ENCODE measurements at places on chromosomes 3 and 15.

DNA sequence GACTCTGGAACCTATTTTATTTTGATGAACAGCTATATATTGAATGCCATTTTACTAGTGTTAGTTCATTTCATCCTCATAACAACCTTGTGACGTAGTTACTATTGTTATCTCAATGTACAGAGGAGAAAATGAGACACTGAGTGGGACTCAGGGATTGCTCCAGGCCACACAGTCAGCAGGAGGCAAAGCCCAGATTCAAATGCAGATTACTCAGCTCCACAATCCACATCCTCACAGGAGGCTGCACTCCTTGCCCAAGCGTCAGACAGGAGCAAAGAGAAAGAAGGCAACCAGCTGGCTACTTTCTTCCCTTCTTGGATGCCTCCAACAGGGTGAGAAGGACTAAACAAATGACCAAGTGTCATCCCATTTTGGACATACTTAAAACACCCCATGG lies 92.0 kb upstream of the CCDC54 start:
- no peak for DNase-seq

DNA sequence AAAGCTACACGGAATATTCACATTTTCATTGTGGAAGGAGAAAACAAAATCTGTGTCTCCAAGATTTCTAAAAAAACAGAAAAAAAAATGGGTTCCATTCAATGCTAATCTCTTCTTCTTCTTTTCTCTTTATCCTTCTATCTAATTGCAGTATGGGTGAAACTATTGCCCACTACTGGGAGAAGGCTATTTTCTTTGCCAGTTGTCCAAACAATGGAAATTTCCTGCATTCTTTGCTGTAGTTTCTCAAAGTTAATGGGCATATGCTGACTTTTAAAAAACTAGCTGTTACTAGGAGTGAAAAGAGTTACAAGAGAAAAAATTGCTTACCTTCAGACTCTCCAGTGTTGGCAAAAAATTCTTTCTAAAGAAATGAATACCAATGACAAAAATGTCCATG lies 179.3 kb upstream of the ANKRD28 start:
- DNase-seq: no peak

- no peak for DNase-seq
Measured at GRCh38 chr3:108089579-108089978, 1.3 kb downstream of the CD47 start.

DNA sequence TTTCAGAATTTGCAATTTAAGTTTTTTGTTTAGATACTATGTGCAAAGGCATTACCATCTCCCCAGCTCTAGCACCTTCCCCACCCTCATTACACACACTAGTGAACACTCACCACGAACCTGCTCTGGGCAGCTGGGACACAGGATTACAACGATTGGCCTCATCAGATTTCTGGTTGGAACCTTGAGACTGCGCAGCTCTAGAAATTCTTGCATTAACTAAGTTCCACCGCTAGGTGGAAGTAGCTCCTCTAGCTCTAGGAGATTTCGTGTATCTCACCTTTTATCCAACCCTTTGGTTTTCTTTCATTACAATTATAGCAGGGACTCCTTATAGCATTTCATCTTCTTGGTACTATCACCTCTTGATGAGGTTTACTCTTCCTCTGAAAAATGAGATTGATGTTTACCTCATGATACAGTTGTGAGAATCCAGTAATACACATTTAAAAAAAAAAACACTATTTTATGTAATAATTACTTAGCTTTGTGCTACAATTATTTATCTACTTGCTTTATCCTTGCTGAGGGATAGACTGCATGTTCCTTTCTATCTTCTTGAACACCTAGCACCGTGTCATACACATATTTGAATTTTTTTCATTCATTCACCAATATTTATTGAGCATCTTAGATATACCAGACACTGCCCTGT lies 28.7 kb upstream of the PLOD2 start:
- DNase-seq: no peak

DNA sequence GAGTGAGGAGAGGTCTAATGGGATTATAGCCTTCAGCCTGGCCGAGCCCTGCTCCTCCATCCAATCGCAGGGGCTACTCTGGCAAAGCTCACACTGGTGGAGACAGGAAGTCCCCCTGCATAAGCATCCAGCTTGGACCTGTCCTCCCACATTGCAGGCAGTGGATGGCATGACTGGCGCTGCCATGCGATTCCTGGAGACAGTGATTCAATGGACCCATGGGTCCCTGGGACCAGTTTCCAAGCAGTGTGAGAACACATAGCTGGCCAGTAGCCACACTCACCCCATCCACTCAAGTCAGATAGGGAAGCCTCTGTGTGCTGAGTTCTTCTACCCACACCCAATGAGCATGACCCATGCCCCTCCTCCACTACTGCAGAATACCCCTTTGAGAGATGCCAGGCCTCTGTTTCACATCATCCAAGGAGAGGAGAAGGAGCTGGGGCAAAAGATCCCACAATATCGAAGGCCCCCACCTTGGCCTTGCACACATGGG lies 18.1 kb upstream of the POC1A start:
- DNase-seq: no peak

- DNase-seq: no peak
Measured at GRCh38 chr3:87867001-87867400, 191.8 kb downstream of the CGGBP1 start.

DNA sequence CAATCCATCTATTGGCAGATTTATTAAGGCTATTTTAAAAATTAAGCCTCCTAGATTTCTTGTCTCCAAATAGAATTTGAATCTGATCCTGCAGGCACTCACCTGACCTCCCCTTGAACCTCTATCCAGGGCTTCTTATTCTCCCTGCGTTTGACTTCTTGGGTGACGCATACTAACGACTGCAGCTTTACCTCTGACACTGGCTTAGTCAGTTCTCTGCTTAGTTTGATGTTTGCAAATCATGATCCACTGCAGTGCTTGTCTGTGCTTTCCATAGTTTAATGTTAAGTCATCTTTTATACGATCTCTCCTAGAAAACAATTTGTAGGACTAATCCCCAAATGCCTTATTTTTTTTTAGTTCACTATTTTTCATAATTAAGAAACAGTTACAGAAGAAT lies 233.1 kb downstream of the ROBO1 start:
- DNase-seq: no peak

- DNase-seq: no peak
Measured at GRCh38 chr3:43031485-43031884, 52.4 kb downstream of the GASK1A start.

- DNase-seq: no peak
Measured at GRCh38 chr3:174287705-174288104, 571.4 kb upstream of the NAALADL2 start.

Data from stimulated activated naive B cell treated with anti-CD40 and anti-IgM and Interleukin-4, amounts not matched to agents 10 μg/mL and 1 μg/mL and 100 μg/mL, for 72 hours (primary cell).